Suppressor macrophage treated with lipopolysaccharide for 4 hours (primary cell): ENCODE measurements at places on chromosomes 1 and 21.

- no peak for DNase-seq
Measured at GRCh38 chr1:235549351-235550139, 45.3 kb upstream of the B3GALNT2 start.

- DNase-seq = no peak
Measured at GRCh38 chr1:245894843-245895242, 612.2 kb downstream of the SMYD3 start.

GRCh38 chr1:101971304-101971703 is 25.4 kb downstream of the OLFM3 start:
- no peak for DNase-seq

DNA sequence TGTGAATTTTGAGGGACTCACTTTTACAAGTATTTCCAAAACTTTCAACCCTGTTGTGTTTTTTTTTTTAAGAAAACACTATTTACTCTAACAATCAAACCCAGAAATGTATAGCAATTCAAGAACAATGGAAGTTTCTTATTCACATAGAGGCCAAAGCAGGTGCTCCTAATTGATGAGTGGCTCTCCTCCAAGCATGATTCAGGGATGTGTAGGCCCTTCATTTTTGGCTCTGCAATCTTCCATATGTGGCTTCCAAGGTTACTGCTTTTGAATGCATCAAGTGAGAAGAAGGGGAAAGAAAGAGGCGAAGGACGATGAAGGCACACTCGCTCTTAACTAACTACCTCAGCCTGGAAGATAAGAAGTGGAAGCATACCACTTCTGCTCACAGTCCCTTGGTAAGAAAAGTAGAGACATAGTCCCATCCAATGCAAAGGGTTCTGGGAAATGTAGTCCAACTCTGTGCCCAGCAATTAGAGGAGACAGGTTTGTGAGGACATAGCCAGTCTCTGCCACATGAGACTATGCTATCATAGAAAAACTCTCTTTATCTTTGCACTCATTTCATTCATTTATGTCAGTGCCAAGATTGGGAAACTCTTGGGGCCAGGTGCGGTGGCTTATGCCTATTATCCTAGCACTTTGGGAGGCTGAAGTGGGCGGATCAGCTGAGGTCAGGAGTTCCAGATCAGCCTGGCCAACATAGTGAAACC is 46.0 kb downstream of the OPTC start:
- DNase-seq = no peak

DNA sequence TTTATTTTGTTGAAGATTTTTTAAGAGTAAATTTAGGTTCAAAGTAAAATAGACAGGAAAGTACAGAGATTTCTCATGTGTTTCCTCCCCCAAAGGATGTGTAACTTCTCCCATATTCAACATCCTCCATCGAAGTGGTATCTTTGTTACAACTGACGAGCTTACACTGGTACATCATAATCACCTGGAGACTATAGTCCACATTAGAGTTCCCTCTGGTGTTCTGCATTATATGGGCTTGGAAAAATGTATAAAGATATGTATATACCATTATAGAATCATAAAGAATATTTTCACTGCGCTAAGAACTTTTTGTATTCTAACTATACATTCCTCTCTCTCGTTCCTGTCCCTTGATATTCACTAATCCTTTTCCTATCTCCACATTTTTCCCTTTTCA is 203.7 kb downstream of the AMY1C start:
- DNase-seq = no peak

DNA sequence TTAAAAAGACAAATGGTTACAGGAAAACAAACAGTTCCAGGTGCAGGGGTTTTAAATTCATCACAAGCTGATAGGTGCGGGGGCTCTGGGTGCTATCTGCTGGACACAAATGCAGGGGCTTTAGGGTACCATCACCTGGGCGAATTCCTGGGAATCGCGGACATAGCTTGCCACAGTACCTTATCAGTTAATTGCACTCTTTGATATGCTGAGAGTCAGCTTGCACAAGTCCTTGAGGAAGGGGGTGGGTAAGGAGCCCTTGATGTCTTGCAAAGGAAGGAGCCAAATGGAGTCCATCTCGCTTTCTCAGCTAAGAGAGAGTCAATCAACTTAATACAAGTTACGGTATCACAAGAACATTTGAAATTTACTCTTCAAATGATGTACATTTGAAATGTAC is 25.4 kb upstream of the TMEM54 start:
- no peak for DNase-seq

GRCh38 chr1:16380868-16381267 is 13.8 kb downstream of the SZRD1 start:
- no peak for DNase-seq

- no peak for DNase-seq
Measured at GRCh38 chr1:212010004-212010403, 25.4 kb downstream of the INTS7 start.

DNA sequence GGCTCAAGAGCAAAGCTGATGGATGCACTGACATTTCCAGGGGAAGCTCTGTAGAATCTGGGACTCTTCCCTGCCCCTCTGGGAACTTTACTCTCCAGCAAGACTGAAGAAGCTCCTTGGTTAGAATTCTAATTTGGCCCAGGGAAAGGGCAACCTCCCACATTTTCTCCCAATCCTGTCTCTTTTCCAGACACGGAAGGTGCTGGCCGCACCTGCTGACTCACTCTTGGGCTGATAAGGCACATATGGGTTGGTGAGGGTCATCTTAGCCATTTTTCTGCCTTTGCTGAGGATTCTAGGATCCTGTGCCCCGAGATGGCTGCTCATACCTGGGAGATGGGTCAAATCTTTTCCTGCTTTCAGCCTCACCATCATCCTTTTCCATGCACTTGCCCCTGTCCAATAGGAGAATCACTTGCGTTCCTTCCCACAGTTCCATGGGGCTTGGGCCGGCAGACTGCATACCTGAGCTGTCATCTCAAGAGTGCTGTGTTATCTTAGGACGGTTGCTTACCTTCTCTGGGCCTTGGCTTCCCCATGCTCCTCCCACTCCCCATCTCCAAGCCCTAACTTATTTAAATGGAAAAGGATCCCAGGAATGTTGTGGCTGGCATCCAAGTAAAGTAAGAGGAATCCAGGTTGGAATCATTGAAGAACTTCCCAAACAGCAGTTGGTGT is 1.3 kb downstream of the TINAGL1 start:
- DNase-seq = no peak

DNA sequence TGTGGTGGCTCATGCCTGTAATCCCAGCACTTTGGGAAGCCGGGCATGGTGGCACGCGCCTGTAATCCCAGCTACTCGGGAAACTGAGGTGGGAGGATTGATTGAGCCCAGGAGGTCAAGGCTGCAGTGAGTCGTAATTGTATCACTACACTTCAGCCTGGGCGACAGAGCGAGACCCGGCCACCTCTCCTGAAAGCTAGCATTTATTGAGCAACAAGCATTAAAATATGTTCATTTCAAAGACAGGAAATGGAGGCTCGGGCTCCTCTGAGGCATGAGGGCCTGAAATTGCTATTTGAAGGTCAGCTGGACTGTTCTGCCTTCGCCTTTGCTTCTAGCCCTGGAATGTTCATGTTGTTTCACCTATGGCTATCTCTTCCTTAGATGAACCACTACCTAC is 34.5 kb downstream of the SPATA21 start:
- DNase-seq = no peak

DNA sequence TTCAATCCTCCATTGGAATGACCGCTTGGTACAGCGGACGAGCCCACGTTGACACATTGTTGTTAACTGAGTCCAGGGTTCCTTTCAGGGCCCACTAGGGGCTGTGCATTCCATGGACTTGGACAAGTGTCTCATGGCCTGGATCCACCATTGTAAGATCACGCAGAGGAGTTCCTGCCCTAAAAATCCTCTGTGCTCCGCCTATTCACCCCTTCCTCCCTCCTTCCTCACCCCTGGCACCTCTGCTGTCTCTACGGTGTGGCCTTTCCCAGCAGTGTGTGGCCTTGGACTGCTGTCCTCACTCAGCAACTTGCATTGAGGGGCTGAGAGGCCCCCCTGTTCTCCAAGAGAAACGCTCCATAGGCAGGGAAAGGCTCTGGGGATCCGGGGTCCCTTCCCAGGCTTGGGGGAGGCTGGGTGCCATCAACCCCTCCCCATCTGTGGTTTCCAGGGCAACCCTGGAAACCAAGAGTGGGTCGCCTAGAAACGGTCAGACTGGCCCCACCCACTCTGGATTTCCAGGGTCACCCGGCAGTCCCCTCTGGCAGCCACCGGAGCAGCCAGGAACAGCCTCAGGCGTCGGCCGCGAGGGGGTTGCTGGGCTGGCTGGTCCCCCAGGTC is 50.9 kb downstream of the MEGF6 start:
- no peak for DNase-seq

GRCh38 chr1:240621249-240621648 is 9.3 kb upstream of the GREM2 start:
- no peak for DNase-seq

GRCh38 chr1:179865377-179865776 is 12.2 kb downstream of the TOR1AIP2 start:
- no peak for DNase-seq
